NCI-H460 (cell line): ENCODE measurements at places on chromosomes 7 and 10. TPM values are rescaled to one million over a fixed set of nuclear protein-coding genes. Genes with fewer than 3 reads are reported as not detected.

ATOH7 gene
- total RNA-seq: 0.20 TPM in 1 of 2 replicates, not detected in the other

CTAGE4 gene
- total RNA-seq: 0.12 TPM in 2 replicates

LDB3 gene
- 0.15 and 0.17 TPM in 2 replicates for total RNA-seq

CELF2 gene
- total RNA-seq: 0.14 and 0.27 TPM in 2 replicates

PNLIPRP2 gene
- total RNA-seq: not detected in 2 replicates
